ENCODE measurements at places on chromosomes 12 and 14. TPM values are rescaled to one million over a fixed set of nuclear protein-coding genes. Genes with fewer than 3 reads are reported as not detected.
A peak's percentile ranks its signal among the peaks of the same experiment; 100 is the strongest.

Gene PRB2
- not detected for total RNA-seq

DNA sequence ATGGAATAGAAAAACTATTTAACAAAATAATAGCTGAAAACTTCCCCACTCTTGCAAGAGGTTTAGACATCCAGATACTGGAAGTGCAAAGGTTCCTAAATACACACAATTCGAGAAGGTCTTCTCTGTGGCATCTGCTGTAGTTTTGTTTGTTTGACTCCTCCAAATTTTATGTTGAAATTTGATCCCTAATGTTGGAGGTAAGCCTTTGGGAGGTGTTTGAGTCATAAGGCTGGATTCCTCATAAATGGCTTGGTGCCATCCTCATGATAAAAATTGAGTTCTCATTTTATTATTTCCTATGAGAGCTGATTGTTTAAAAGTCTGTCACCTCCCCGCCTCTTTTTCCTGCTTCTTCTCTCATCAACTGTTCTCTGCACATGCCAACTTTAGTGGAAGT is 182.7 kb downstream of the MYRFL start:
- no peaks in the 10 kb centered on the region for H3K27me3 ChIP-seq
- no peaks in the 10 kb centered on the region for H3K36me3 ChIP-seq
- H3K4me1 ChIP-seq: no peaks in the 10 kb centered on the region
- H3K4me3 ChIP-seq: no peak overlapping the region

DNA sequence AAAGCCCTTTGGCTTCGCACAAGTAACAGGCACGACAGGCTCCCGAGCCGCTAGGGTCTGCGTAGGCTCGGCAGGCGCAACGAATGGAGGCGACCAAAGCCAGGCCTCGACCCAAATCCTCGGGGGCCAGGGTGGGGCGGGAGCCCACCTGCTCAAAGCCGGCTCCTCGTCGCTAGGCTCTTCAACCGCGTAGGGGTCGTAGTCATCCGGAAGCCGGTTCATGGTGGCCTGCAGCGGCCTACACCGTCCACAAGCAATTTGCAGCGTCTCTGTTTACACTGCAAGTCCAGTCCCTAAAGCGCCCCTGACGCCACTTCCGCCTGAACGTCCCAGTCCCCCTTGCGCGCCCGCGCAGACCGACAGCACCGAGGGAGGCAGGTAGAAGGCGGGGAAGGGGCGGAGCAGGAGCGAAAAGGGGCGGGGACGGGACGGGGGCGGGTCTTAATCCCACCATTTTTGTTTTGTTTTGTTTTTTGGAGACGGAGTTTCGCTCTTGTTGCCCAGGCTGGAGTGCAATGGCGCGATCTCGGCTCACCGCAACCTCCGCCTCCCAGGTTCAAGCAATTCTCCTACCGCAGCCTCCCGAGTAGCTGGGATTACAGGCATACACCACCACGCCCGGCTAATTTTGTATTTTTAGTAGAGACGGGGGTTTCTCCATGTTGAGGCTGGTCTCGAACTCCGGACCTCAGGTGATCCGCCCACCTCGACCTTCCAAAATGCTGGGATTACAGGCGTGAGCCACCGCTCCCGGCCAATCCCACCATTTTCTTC is at the start of gene EAPP:
EAPP (minus strand) TSS at position 295 of the 774 bp plus-strand sequence; CDS start at position 222, 73 bp downstream.
- peaks cover 28% of the 10 kb centered on the region for H3K4me1 ChIP-seq
- no peaks in the 10 kb centered on the region for H3K27me3 ChIP-seq

Gene RHEBL1
- not detected for total RNA-seq

Gene KCNA5
- total RNA-seq: 1.7 TPM

DNA sequence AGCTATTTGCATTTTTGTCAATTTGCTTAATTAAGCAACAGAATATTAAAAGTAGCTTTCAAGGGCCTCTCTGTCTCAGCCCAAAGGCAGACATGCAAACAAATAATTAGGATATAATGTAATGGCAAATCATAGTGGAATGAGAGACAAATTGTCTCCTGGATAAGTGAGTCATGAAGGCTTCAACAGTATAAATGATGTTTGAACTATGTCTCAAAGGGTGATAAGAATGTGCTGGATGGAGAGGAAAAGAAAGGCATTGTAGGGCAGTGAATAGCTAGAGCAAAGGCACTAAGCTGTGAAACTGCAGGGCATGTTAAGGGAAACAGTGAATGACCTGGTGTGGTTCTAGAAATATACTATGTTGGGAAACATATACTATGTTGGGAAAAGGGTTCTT is 53.5 kb upstream of the PPP1R12A start:
- no peak for DNase-seq
- no peaks in the 10 kb centered on the region for H3K36me3 ChIP-seq
- H3K4me1 ChIP-seq: no peaks in the 10 kb centered on the region
- no peak overlapping the region for H3K27ac ChIP-seq
- no peaks in the 10 kb centered on the region for H3K27me3 ChIP-seq

- no peaks in the 10 kb centered on the region for H3K4me1 ChIP-seq
- no peaks in the 10 kb centered on the region for H3K27me3 ChIP-seq
- H3K27ac ChIP-seq: no peak overlapping the region
- H3K4me3 ChIP-seq: no peak overlapping the region
- no peaks in the 10 kb centered on the region for H3K36me3 ChIP-seq
- DNase-seq: no peak
Observed at GRCh38 chr14:98966016-98966415, 306.0 kb downstream of the BCL11B start.

GRCh38 chr14:81416194-81416952 is 16.2 kb upstream of the STON2 start:
- no peaks in the 10 kb centered on the region for H3K4me1 ChIP-seq
- no peaks in the 10 kb centered on the region for H3K27me3 ChIP-seq
- H3K27ac ChIP-seq: no peak overlapping the region
- DNase-seq: no peak

DNA sequence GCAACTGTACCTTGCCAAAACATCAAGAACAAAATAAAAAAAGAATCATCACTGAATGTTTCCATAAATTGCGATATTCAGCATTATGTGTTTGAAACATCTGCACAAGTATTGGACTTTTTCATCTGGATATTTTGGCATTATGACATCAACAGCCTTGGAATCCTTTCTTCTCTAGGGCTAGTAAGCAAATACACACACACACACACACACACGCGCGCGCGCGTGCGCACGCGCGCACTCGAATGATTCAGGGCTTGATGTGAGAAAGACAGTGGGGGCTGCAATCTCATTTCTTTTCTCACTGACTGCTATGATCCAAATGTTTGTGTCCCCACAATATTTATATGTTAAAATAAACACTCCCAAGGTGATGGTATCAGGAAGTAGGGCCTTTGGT is 90.0 kb upstream of the SLC38A4 start:
- H3K4me3 ChIP-seq: no peak overlapping the region
- no peaks in the 10 kb centered on the region for H3K27me3 ChIP-seq
- no peak overlapping the region for H3K27ac ChIP-seq
- H3K36me3 ChIP-seq: no peaks in the 10 kb centered on the region
- H3K4me1 ChIP-seq: no peaks in the 10 kb centered on the region
- no peak for DNase-seq

DNA sequence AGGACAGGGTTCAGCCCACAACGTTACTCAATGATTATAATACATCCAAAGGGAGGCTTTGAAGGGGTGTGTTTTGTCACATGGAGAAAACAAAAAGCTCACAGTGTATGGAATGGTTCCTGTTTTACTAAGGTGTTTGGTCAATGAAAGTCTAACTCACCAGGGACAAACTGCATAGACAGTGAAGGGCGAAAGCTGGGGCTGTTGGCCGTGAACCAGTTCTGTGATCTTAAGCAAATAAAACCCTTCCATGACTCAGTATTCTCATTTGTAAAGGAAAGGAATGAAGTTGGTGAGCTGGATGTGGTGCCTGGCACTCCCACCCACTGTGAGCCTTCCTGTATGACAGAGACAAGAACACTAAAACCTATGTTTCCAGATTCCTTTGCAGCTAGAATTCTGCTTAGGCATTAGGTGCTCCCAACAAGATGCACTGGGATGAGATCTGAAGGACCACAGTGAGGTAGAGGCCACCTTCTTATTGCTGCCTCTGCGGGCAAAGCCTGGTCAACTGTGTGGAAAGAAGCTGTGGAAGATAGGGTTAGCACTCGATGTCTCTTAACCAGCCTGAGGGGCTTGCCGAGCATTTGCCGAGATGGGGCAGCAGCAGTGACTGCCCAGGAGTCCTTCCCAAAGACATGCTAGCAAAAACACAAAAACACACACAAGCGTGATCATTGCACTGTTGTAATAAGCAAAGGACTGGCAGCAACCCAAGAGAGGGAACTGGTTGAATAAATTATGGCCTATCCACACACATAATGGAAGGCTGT is 48.5 kb downstream of the VCPKMT start:
- H3K4me1 ChIP-seq: no peaks in the 10 kb centered on the region
- peak overlapping the region; percentile 30 for H3K27ac ChIP-seq
- no peaks in the 10 kb centered on the region for H3K27me3 ChIP-seq
- peak; percentile 48 for DNase-seq
- no peak overlapping the region for H3K4me3 ChIP-seq
